A549 (cell line): ENCODE measurements at places on chromosomes 11 and 22. TPM values are rescaled to one million over a fixed set of nuclear protein-coding genes. Genes with fewer than 3 reads are reported as not detected.

The RIN1 gene
- polyA plus RNA-seq = 9.3 to 10.6 TPM (median 9.7 TPM) in 3 replicates

The WBP2NL gene
- polyA plus RNA-seq = 0.08 to 0.12 TPM (median 0.10 TPM) in 3 replicates

The KRTAP5-11 gene
- not detected in 3 replicates for polyA plus RNA-seq

The OR52D1 gene
- not detected in 3 replicates for polyA plus RNA-seq

The TRIM77 gene
- not detected in 3 replicates for polyA plus RNA-seq

The MMP8 gene
- polyA plus RNA-seq = not detected in 3 replicates

The GDPD4 gene
- not detected in 3 replicates for polyA plus RNA-seq

The OR10A2 gene
- polyA plus RNA-seq = not detected in 3 replicates

The EIF3M gene
- polyA plus RNA-seq = 436 to 478 TPM (median 451 TPM) in 3 replicates

The C11orf21 gene
- not detected in 3 replicates for polyA plus RNA-seq

The TSKU gene
- 145 to 171 TPM (median 164 TPM) in 3 replicates for polyA plus RNA-seq

The B3GAT1 gene
- 0.03 TPM in 1 of 3 replicates, not detected in the others for polyA plus RNA-seq

The CHST1 gene
- polyA plus RNA-seq = 0.41 to 0.89 TPM (median 0.59 TPM) in 3 replicates

The INPP5J gene
- 1.3 to 1.8 TPM (median 1.5 TPM) in 3 replicates for polyA plus RNA-seq

The KDM4F gene
- not detected in 3 replicates for polyA plus RNA-seq
